Glutamatergic neuron (in vitro differentiated cells): ENCODE measurements at places on chromosomes 1 and 21. TPM values are rescaled to one million over a fixed set of nuclear protein-coding genes. Genes with fewer than 3 reads are reported as not detected.
A peak's percentile ranks its signal among the peaks of the same experiment; 100 is the strongest.

- H3K27ac ChIP-seq, result no peak overlapping the region
- peak; percentile 62 for DNase-seq
- H3K4me1 ChIP-seq, result no peaks in the 10 kb centered on the region
Observed at GRCh38 chr1:18302788-18303413, 177.8 kb upstream of the KLHDC7A start.

GRCh38 chr1:117702654-117703053 lies 96.8 kb downstream of the TENT5C start:
- peaks cover 4% of the 10 kb centered on the region for H3K36me3 ChIP-seq
- peaks cover 2% of the 10 kb centered on the region for H3K27me3 ChIP-seq
- no peak overlapping the region for H3K27ac ChIP-seq
- no peak for DNase-seq
- no peaks in the 10 kb centered on the region for H3K4me1 ChIP-seq
- H3K4me3 ChIP-seq, result no peak overlapping the region

- peak overlapping the region; percentile 58 for H3K4me3 ChIP-seq
- H3K4me1 ChIP-seq, result peaks cover 51% of the 10 kb centered on the region
- no peaks in the 10 kb centered on the region for H3K36me3 ChIP-seq
- peak overlapping the region; percentile 50 for H3K27ac ChIP-seq
Observed at GRCh38 chr1:35564037-35564883, 6.7 kb downstream of the NCDN start.

DNA sequence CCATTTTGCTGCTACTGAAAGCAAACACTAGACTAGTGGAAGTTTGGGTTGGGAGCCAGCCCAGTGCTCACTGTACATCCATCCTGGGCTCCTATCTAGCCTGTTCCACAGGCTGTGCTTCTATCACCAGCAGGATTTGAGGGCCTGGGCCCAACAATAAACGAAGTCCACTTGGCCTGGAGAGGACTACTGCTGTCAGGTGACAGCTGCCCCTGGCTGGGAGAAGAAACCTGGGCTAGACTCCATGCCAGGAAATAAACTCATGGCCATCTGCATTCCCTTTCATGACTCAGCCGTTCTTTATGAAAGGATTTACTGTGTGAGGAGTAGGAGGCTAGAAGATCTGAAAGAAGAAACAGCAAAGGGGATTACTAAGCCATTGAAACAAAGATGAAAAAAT lies 35.5 kb downstream of the COLGALT2 start:
- H3K27ac ChIP-seq, result no peak overlapping the region
- no peaks in the 10 kb centered on the region for H3K36me3 ChIP-seq
- DNase-seq, result no peak
- no peak overlapping the region for H3K4me3 ChIP-seq
- H3K27me3 ChIP-seq, result peaks cover 3% of the 10 kb centered on the region

GRCh38 chr1:178034676-178035075 lies 59.2 kb upstream of the RASAL2 start:
- no peaks in the 10 kb centered on the region for H3K36me3 ChIP-seq
- peak overlapping the region; percentile 2 for H3K27ac ChIP-seq
- H3K4me1 ChIP-seq, result no peaks in the 10 kb centered on the region

Gene KRTAP12-2
- total RNA-seq, result not detected

- DNase-seq, result no peak
- no peaks in the 10 kb centered on the region for H3K4me1 ChIP-seq
- H3K27me3 ChIP-seq, result peaks cover 5% of the 10 kb centered on the region
- peaks cover 11% of the 10 kb centered on the region for H3K36me3 ChIP-seq
Observed at GRCh38 chr1:184637664-184638240, 116.9 kb downstream of the EDEM3 start.

Gene SPRR3
- not detected for total RNA-seq

GRCh38 chr21:45828580-45829570 lies 152.7 kb upstream of the COL6A1 start:
- H3K4me1 ChIP-seq, result peaks cover 6% of the 10 kb centered on the region
- H3K36me3 ChIP-seq, result no peaks in the 10 kb centered on the region
- H3K4me3 ChIP-seq, result no peak overlapping the region

DNA sequence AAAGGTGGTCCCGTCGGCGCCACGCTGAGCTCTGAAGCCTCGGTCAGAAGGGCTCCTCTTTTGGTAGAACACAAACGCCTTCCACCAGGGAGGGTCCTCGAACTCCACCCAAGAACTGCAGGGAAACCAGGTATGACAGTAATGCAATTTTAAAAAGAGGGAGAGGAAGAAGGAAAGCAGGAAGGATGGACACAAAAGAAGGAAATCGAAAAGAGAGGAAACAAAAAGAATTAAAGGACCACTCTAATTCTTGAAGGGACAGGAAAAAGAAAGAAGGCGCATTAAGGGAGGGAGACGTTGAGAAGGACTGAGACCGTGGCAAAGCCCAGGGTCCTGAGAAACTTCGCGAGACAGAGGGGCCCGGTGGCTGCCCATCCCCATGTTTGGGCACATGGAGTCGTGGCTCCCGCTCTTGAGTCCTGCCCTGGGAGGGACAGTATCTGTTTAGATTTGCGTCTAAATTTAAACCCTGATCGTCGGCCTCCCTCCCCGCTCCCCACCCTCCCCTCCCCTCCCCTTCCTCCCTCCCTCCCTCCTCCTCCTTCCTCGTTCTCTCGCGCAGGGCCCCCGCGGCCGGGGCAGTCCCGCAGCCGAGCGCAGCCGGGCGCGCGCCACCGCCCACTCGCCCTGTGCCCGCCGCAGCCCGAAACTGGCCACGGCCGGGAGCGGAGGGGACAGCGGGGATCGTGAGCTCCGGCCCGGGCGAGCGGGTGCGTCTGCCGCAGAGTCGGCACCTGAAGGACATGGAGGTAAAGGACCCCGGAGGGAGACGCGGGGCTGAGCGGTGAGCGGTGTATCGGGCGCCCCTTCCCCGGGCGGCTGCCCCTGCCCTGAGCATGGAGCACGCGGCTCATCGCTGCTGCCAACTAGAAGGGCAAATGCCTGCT lies at the start of gene RCSD1:
TSS of gene RCSD1 (plus strand) at position 552 of the 887 bp plus-strand sequence. CDS start at position 744, 192 bp downstream.
- peak within 1 kb of the TSS; percentile 88 for H3K4me3 ChIP-seq
- H3K27me3 ChIP-seq, result peaks cover 15% of the 10 kb centered on the region
- no peak within 1 kb of the TSS for H3K27ac ChIP-seq

- H3K36me3 ChIP-seq, result no peaks in the 10 kb centered on the region
- H3K4me3 ChIP-seq, result no peak overlapping the region
- no peaks in the 10 kb centered on the region for H3K4me1 ChIP-seq
- no peak for DNase-seq
Observed at GRCh38 chr1:184114818-184115398, 63.4 kb downstream of the TSEN15 start.

DNA sequence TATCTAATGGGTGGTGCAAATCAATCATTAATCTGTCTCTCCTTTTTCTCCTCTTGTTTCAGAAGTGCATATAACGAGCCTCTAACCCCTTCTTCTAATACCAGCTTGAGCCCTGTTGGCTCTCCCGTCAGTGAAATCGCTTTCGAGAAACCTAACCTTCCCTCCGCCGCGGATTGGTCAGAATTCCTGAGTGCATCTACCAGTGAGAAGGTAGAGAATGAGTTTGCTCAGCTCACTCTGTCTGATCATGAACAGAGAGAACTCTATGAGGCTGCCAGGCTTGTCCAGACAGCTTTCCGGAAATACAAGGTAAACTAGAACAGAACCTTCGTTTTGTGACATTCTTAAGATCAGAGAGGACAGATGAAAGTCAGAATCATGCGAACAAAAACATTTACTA lies 25.3 kb upstream of the VAMP3 start:
- H3K27me3 ChIP-seq, result no peaks in the 10 kb centered on the region
- DNase-seq, result no peak
- peaks cover 2% of the 10 kb centered on the region for H3K4me1 ChIP-seq
- H3K27ac ChIP-seq, result no peak overlapping the region
- no peak overlapping the region for H3K4me3 ChIP-seq

GRCh38 chr1:21647431-21648351 lies 21.5 kb downstream of the RAP1GAP start:
- no peaks in the 10 kb centered on the region for H3K36me3 ChIP-seq
- H3K27me3 ChIP-seq, result peaks cover 26% of the 10 kb centered on the region
- no peak for DNase-seq

GRCh38 chr1:2441746-2442145 lies 29.4 kb upstream of the PEX10 start:
- peaks cover 15% of the 10 kb centered on the region for H3K4me1 ChIP-seq
- no peak overlapping the region for H3K4me3 ChIP-seq
- H3K27ac ChIP-seq, result no peak overlapping the region
- DNase-seq, result no peak
- no peaks in the 10 kb centered on the region for H3K36me3 ChIP-seq

GRCh38 chr1:183237046-183237445 lies 51.0 kb downstream of the LAMC2 start:
- no peak overlapping the region for H3K4me3 ChIP-seq
- no peaks in the 10 kb centered on the region for H3K36me3 ChIP-seq
- peaks cover 21% of the 10 kb centered on the region for H3K4me1 ChIP-seq
- H3K27me3 ChIP-seq, result peaks cover 6% of the 10 kb centered on the region
